ENCODE measurements at places on chromosomes 16 and 17.

GRCh38 chr17:1050996-1051925 lies 54.3 kb downstream of the TIMM22 start:
- no peak for DNase-seq

DNA sequence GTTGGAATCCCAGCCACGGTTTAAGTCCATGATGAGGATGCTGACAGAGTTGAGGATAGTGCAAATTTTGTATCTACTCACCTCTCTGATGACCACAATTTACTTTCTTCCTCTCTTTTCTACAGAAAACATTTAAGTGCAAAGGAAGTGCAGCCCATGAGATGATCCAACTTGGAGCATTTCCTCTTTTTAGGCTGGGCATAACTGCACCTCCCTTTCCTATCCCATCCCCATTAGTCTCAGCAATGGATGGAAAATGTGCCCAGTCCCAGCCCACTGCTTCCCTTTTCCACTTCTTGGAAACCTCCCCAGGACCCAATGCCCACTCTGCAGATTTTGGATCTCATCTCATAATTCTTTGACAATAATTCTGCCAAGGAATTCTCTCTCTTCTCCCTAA lies 16.6 kb upstream of the CCL8 start:
- no peak for DNase-seq

GRCh38 chr17:67440277-67441051 lies 63.4 kb downstream of the PITPNC1 start:
- DNase-seq, result no peak

GRCh38 chr17:80023481-80024205 lies 12.0 kb downstream of the TBC1D16 start:
- peak; percentile 55 for DNase-seq

- DNase-seq, result no peak
Measured at GRCh38 chr17:14320734-14321475, 20.0 kb downstream of the HS3ST3B1 start.

GRCh38 chr17:149897-150584 lies 12.7 kb downstream of the SCGB1C2 start:
- no peak for DNase-seq

DNA sequence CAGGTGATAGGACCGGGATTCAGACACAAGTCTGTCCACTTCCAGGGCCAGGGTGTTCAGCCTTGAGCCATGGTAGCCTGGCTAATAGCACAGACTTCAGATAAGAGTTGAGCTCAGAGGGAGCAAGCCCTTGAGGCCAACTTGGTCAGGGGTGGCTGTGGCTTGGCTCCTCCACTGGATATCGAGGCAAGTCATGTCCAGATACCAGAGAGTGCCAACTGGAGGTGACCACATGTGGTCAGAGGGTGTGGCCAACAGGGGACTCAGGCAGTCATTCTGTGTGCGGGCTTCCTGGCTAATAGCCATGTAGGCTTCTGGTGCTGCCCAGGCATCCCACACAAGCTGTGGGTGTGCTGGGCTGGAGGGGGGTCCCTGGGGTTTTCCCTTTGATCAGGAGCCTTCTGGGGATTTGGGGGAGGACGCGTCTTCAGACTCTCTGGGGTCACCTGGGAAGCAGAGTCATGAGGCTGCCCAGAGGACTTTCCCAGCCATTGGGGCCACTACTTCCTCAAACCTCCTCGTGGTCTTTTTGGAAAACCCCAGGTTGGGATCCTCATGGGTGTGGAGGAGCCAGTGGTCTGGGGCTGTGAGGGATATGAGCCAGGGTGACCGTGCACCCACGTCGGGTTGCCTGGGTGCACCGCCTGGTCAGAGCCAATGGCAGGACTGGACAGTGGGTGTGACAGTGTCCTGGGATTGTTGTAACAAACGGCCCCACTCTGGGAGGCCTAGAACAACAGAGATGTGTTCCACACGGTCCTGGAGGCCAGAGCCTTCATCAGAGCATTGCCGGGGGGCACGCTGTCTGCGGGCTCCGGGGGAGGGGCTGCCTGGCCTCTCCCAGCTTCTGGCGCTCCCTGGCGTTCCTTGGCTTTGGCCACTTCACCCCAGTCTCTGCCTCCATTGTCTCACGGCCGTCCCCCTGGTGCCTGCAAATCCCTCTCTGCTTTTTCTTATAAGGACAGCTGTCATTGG lies 25.0 kb downstream of the COX4I1 start:
- DNase-seq, result no peak

- DNase-seq, result peak; percentile 70
Measured at GRCh38 chr16:14286368-14287230, 215.5 kb downstream of the MRTFB start.

DNA sequence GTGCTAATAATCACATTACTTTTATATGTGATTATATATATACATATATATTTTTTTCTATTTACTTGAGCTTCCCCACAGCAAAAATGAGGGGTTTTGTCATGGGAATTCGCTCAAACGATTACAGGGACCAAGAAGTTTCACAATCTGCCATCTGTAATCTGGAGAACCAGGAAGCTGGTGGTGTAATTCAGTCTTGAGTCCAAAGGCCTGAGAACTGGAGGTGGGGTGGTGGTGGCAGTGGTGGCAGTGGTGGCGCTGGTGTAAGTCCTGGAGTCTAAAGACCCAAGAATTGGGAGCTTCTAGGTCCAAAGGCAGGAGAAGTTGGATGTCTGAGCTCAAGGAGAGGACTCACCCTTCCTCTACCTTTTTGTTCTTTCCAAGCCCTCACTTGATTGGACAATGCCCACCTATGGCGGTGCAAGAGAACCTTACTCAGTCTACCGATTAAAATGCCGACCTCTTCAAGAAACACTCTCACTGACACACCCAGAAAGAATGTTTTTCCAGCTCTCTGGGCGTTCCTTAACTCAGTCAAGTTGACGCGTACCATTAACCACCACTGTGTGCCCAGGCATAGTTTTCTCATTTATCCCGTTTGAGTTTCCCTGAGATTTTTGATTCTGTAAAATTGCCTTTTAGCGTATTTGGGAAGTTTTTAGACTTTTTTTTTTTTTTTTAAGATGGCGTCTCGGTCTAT lies 31.9 kb downstream of the POLR2A start:
- DNase-seq, result no peak

- no peak for DNase-seq
Measured at GRCh38 chr17:58936295-58936694, 170.4 kb downstream of the TRIM37 start.

DNA sequence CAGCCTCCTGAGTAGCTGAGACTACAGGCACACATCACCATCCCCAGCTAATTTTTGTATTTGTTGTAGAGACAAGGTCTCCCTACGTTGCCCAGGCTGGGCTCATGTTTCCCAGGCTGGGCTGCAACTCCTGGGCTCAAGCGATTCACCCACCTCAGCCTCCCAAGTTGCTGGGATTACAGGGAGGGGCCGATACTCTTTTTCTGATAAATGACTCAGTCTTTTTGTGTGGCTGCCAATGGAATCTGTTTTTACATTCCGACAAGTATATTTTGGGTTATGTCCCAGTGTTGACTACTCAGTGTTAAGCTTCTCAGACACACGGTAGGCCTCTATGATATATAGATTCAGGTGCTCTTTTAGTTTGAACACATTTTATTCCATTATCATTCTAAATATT lies 58.1 kb downstream of the SLFN11 start:
- no peak for DNase-seq

DNA sequence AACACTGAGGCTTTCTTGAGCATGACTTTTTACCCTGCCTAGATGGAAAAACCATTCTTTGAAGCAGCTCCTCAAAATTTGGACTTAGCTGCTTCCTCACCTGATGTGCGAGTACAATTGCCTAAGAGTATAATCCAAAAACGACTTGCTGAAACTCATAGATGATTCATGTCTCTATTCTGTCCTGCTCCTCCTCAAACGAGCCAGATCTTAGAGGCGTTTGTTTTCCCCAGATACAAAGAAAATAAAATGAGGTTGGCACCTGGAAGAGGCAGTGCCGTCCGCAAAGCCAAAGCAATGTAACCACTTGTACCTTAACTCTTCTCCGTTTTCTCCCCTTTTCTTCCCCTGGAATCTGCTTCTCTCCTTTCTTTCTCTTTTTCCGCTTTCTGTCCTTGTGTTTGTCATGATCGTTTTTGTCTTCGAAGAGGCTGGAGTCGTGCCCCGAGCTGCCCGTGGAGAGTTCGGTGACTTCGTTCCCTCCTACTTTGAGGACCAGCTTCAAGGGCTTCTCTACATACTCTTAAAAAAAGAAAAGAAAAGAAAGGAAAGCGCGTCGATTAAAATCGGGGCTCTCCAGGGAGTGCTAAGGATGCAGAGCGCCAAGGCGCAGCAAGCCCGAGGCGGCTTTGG lies 895 bp downstream of the BRD7 start:
- no peak for DNase-seq

- DNase-seq, result peak; percentile 38
Measured at GRCh38 chr16:82633964-82634600, 7.3 kb downstream of the CDH13 start.

GRCh38 chr17:33647956-33648355 lies 354.9 kb upstream of the ASIC2 start:
- no peak for DNase-seq

DNA sequence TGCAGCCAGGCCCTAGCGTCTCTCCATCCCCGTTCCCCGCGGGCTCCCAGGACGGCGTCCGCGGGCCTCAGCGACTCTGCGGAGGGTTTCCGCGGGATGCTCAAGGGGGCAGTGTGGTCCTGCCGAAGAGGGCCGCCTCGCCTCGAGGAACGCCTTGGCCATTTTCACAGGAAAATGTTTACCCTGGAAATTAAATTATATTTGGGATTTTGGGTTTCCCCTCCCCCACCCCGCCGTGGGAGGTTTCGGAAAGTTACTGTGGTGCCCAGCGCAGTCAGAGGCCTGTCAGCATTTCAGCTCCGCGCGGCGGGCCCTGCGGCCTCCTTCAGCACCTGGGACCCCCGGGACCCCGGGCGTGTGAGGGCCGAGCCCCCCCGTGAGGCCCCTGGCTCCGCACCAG lies 94.5 kb downstream of the PCTP start:
- DNase-seq, result peak; percentile 57

GRCh38 chr17:55451758-55452138 lies 30.1 kb upstream of the MMD start:
- no peak for DNase-seq

DNA sequence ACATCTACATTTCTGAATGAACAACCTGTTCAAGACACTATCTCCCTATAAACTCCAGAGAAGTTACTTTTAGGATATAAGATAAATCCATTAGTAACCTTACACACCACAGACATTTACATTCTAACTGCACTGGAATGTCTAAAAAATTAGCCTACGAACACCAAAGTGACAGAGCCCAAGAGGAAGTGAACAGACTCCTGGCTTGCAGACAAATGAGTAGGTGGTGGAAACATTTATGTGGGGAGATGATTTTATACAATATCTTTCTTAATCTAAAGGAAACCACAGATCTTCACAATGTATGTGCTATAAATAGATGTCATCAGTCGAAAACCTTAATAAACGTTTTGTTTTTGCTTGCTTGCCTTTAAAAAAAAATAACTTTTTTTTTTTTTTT lies 18.8 kb downstream of the ZNF652 start:
- DNase-seq, result no peak

- DNase-seq, result no peak
Measured at GRCh38 chr17:61616783-61617182, 25.8 kb upstream of the NACA2 start.

DNA sequence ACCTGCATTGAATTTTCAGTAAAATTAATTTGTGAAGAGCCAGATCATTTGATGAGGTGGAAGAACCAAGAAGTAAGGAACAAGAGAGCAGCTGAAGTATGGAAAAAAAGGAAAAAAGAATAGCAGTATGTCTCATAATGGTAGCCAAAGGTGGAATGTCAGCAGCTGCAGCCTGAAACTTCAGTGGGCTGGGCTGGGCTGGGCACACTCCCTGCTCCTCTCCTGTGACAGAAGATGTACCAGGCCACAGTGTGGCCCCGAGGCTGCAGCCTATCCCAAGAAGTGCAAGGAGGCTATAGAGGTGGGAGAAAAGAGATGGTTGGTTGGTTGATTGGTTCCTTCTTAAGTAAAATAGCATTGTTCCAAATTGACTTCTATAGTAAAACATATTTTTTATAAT lies 84.5 kb downstream of the TNRC6C start:
- no peak for DNase-seq

DNA sequence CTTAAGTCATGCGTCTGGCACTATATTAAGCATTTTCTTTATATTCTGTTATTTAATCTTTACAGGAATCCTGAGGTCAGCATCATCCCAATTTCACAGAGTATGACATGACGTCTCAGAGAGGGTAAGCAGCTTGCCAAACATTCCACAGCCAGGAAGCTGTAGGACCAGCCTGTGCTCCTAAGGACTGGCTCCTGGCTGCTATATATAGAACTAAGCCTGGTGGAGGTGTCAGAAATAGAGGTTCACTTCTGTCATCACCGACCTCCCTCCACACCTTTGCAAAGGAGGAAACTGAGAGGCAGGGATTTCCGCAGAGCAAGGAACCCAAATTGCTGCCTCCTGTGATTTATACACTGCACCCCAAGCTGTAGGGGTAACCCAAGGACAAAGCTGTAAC lies 37.9 kb upstream of the NDRG4 start:
- no peak for DNase-seq

GRCh38 chr17:1174263-1174880 lies 5.4 kb downstream of the ABR start:
- no peak for DNase-seq

DNA sequence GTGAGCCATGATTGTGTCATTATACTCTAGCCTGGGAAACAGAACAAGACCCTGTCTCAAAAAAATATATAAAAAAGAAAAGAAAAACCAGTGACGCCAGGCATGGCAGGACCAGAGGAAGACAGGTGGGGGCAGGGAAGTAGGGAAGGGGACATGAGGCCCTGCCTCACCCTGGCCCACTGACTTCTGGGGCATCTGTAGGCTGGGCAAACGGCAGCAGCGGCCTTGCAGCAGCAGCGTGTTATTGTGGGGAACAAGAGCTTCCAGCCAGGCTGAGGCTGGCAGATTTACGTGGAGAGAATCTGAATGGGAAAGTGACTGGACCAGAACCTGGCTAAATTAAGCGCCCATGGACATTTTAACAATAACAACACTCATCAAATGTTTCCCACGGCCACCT lies 19.4 kb downstream of the CMTM4 start:
- no peak for DNase-seq

GRCh38 chr16:515175-515938 lies 12.2 kb upstream of the CAPN15 start:
- DNase-seq, result no peak

- peak; percentile 69 for DNase-seq
Measured at GRCh38 chr17:49851387-49852291, 3.8 kb upstream of the TAC4 start.

DNA sequence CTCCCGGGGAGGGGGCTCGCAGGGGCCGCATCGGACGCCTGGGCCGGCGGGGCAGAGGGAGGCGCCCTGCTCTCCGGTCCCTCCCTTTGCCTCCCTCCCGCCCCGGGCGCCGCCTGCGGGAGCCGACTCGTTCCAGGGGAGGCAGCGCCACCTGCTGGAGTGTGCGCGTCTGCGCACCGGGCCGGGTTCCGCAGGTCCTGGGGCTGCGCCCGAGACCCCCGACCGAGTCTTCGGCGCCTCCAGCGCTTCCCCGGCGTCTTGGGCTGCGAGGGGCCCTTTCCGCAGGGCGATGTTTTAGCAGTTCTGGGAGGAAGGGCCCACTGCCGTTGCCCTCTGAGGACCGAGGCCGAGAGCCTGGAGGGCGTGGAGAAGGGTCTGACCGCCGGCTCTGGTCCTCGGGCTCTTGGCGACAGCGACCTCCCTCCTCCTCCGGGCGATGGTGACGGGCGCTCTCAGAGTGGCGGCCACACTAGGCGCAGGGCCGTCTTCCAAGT lies 106.3 kb downstream of the SEC14L1 start:
- DNase-seq, result peak; percentile 89

- DNase-seq, result no peak
Measured at GRCh38 chr17:65292430-65292829, 155.3 kb downstream of the RGS9 start.

GRCh38 chr17:8020776-8021564 lies 17.9 kb upstream of the ALOX15B start:
- DNase-seq, result no peak

Data from muscle of arm (tissue), 14 donors.